ENCODE measurements at places on chromosomes 1 and 21.

DNA sequence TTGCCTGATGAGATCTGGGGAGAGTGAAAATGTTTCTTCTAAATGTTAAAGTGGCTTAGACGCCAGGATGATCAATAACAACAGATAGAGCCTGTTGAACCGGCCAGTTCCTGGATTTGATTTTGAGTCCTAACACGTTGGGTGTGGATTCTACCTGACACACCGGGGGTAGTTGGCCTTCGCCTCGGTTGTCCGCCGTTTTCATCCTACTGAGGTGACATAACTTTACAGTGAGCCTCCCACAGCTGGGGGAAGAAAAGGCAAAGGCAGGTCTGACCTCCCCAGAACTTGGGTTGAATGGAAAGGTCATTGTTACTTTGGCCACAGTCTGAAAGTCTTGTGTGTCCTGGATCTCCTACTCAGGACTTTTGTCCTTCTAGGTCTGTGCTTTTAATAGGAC lies 1.1 kb downstream of the PGD start:
- peak overlapping the region; percentile 86 for H3K4me3 ChIP-seq
- no peak for DNase-seq
- H3K27ac ChIP-seq: peak overlapping the region; percentile 82
- no peaks in the 10 kb centered on the region for H3K27me3 ChIP-seq

GRCh38 chr1:56098946-56099345 lies 480.4 kb downstream of the PLPP3 start:
- no peaks in the 10 kb centered on the region for H3K36me3 ChIP-seq
- no peak overlapping the region for H3K27ac ChIP-seq
- H3K4me3 ChIP-seq: no peak overlapping the region
- no peaks in the 10 kb centered on the region for H3K27me3 ChIP-seq

DNA sequence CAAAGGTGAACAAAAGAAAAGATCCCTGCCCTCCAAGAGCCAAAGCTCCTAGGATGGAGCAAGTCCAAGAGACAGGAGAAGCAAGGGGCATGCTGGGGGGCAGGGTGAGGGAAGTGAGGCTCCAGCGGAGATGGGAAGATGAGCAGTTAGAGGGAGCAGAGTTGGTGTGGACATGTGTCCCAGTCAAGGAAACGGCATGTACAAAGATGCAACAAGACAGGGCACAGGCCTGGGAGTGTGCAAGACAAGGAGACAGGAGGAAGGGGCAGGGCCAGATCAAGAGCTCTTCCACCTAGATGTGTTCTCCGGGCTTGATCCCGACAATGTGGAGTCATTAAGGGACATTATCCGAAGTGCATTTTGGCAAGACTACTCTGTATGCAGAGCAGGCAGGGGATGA lies 82.1 kb downstream of the CAPZB start:
- DNase-seq: no peak
- H3K4me1 ChIP-seq: peaks cover 70% of the 10 kb centered on the region
- H3K27ac ChIP-seq: peak overlapping the region; percentile 67
- no peak overlapping the region for H3K4me3 ChIP-seq
- H3K36me3 ChIP-seq: peaks cover 26% of the 10 kb centered on the region

GRCh38 chr1:225815526-225816178 lies 5.7 kb downstream of the EPHX1 start:
- no peaks in the 10 kb centered on the region for H3K27me3 ChIP-seq
- no peak for DNase-seq
- H3K27ac ChIP-seq: no peak overlapping the region
- no peak overlapping the region for H3K4me3 ChIP-seq
- H3K4me1 ChIP-seq: peaks cover 6% of the 10 kb centered on the region

GRCh38 chr1:64745181-64745985 lies 508 bp downstream of the RAVER2 start:
- no peak overlapping the region for H3K27ac ChIP-seq
- H3K27me3 ChIP-seq: no peaks in the 10 kb centered on the region
- H3K36me3 ChIP-seq: no peaks in the 10 kb centered on the region
- peaks cover 14% of the 10 kb centered on the region for H3K4me1 ChIP-seq
- DNase-seq: peak; percentile 9
- peak overlapping the region; percentile 75 for H3K4me3 ChIP-seq

GRCh38 chr1:113266788-113267187 lies 123.5 kb upstream of the MAGI3 start:
- no peak overlapping the region for H3K4me3 ChIP-seq
- no peak for DNase-seq
- no peaks in the 10 kb centered on the region for H3K4me1 ChIP-seq
- no peaks in the 10 kb centered on the region for H3K36me3 ChIP-seq
- peaks cover 7% of the 10 kb centered on the region for H3K27me3 ChIP-seq

GRCh38 chr1:24341260-24341659 lies 22.1 kb downstream of the GRHL3 start:
- H3K27ac ChIP-seq: no peak overlapping the region
- no peak overlapping the region for H3K4me3 ChIP-seq
- DNase-seq: no peak
- H3K4me1 ChIP-seq: peaks cover 2% of the 10 kb centered on the region
- peaks cover 3% of the 10 kb centered on the region for H3K27me3 ChIP-seq

- no peaks in the 10 kb centered on the region for H3K4me1 ChIP-seq
- no peak overlapping the region for H3K27ac ChIP-seq
- no peaks in the 10 kb centered on the region for H3K36me3 ChIP-seq
- peaks cover 3% of the 10 kb centered on the region for H3K27me3 ChIP-seq
Measured at GRCh38 chr1:208866386-208866955, 622.3 kb upstream of the PLXNA2 start.

DNA sequence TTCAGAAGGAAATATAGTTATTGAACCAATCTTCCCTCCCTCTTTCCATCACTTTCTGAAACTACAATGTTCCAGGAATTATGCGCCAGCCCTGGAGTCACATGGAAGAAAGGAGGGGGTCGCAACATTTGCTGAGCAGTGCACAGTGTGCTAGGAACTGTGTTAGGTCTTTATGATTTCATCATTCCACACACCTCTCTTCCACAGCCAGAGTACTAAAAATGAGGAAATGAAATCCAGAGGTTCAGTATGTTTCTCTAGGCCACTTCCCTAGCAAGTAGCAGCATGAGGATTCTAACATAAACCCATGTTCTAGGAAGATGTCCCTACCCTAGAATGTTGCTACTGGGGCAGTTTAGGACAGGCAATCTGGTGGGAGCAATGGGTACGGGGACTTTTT lies 158.1 kb downstream of the SLC45A1 start:
- H3K4me1 ChIP-seq: peaks cover 59% of the 10 kb centered on the region
- H3K36me3 ChIP-seq: peaks cover 2% of the 10 kb centered on the region
- peak overlapping the region; percentile 12 for H3K27ac ChIP-seq
- no peaks in the 10 kb centered on the region for H3K27me3 ChIP-seq
- no peak overlapping the region for H3K4me3 ChIP-seq
- DNase-seq: no peak
